ENCODE measurements at places on chromosomes 4 and X.

- no peak for DNase-seq
Observed at GRCh38 chr4:88522702-88523324, 763 bp downstream of the PYURF start.

DNA sequence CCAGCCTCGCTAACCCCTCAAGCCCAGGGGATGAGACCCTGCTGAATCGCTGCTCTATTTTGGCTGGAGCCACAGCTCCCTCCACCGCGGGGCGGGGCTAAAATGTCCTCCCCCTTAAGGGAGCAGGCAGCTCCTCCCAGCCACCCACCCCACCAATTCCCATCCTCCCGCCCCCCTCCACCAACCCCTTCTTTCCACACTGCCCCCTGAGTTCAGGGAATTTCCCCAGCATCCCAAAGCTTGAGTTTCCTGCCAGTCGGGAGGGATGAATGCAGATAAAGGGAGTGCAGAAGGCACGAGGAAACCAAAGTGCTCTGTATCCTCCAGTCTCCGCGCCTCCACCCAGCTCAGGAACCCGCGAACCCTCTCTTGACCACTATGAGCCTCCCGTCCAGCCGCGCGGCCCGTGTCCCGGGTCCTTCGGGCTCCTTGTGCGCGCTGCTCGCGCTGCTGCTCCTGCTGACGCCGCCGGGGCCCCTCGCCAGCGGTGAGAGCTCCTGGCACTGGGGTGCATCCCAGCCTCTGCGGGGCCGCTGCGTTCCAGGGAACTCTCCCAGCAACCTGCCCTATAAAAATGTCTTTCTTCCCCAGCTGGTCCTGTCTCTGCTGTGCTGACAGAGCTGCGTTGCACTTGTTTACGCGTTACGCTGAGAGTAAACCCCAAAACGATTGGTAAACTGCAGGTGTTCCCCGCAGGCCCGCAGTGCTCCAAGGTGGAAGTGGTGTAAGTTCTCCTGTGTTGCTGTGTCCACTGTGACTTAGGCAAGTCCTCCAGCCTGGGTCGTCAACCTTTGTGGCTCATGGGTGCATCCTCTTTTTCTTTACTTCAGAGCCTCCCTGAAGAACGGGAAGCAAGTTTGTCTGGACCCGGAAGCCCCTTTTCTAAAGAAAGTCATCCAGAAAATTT lies at the start of gene CXCL6:
Gene CXCL6, plus strand, starts transcription at position 306 of the 907 bp plus-strand sequence. Its CDS starts 73 bp downstream, at position 379.
- DNase-seq, result no peak

- no peak for DNase-seq
Observed at GRCh38 chr4:167868163-167868562, 224.2 kb upstream of the ANXA10 start.

DNA sequence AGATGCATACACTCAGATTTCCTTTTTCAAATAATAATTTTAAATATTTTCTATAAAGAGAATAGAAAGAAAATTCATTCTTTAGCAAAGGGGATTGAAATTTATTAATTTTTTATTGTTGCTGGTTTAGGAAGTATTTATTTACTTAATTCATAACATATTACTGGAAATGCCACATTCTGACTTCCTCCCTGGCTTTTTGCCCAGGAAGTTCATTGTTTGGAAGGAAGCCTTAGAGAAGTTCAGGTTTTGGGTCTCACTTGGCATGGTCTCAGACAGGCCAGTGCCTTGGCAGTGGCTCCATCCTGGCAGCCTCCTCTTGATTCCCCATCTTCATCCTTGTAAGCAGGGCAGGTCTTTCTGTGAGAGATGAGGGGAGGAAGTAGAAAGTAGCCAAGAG lies 50.5 kb downstream of the IL15 start:
- peak; percentile 1 for DNase-seq

GRCh38 chr4:73055241-73055897 lies 14.1 kb downstream of the COX18 start:
- DNase-seq, result no peak

- DNase-seq, result no peak
Observed at GRCh38 chr4:125705681-125706080, 390.9 kb downstream of the FAT4 start.

GRCh38 chrX:44462850-44463249 lies 79.8 kb downstream of the FUNDC1 start:
- DNase-seq, result peak; percentile 25

DNA sequence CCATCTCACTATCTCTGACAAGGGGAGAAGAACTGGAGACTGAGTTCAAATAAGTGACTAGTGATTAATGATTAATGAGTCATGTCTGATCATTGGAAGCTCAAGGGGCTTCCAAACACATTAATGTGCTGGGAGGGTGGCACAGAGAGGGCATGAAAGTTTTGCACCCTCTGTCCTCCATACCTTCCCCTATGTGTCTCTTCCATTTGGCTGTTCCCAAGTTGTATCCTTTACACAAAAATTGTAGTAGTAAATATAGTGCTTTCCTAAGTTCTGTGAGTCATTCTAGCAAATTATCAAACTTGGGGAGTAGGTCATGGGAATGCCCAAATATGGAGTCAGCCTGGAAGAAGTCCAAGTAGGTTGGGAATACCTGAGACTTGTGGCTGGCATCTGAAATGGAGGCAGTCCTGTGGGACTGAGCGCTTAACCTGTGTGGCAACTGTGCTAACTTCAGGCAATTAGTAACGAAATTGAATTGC lies 4.1 kb upstream of the FAM200B start:
- DNase-seq, result no peak

- DNase-seq, result no peak
Observed at GRCh38 chr4:113053883-113054282, 4.4 kb downstream of the ANK2 start.

- DNase-seq, result peak; percentile 16
Observed at GRCh38 chrX:16807976-16808542, 21.8 kb downstream of the TXLNG start.

DNA sequence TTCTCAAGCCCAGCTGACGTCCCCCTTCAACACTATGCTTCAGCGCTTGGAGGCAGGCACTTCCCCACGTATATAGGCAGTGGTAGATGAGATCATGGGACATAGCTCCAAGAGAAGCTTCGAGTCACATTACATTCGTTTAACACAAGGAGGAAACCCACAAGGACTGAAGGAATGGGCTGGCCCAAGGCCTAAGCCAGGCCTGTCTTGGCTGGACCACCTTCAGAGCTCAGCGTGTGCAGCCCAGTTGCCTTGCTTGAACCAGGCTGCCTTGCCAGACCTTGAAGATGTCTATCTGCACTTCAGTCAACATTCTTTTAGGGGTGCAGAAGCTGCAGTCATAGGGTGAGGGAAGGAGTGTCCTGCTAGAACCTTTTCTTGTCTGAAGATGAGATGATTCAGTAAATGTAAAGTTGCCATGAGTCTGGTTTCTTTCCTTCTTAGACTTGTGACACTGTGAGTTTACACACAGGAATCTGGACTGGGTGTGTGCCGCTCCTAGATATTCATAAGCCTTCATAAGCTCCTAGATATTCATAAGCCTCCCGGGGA lies 144.1 kb upstream of the RBPJ start:
- DNase-seq, result no peak

- DNase-seq, result no peak
Observed at GRCh38 chrX:109373468-109373867, 108.4 kb downstream of the GUCY2F start.
